ENCODE measurements at places on chromosomes 3 and 15. TPM values are rescaled to one million over a fixed set of nuclear protein-coding genes. Genes with fewer than 3 reads are reported as not detected.

- DNase-seq = no peak
These were observed 15.6 kb upstream of the CAPN3 start for GRCh38 chr15:42343596-42344232.

- DNase-seq = no peak
These were observed 182.9 kb downstream of the KCNMB2 start for GRCh38 chr3:178718995-178719635.

- no peak for DNase-seq
These were observed 345.7 kb downstream of the SV2B start for GRCh38 chr15:91445695-91446228.

DNA sequence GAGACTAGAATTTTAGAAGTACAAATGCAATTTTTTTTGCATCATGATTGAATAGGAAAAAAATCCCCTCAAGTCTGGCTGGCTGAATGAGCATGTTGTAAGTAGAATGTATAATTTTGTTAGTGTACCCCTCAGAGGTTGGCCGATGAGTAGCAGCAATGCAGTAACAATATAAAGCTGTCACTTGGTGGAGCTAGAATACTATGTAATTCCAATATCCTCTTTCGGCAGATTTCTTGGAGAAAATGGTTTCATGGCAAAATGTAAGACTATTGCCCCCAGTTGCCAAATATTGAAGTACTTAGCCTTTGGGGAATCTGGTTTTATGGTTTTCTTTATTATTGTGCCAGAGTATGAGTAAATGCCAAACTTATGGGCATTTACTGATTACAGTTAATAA lies 39.8 kb upstream of the SGO1 start:
- no peak for DNase-seq

Gene NAALADL2
- 5.2 TPM for total RNA-seq

DNA sequence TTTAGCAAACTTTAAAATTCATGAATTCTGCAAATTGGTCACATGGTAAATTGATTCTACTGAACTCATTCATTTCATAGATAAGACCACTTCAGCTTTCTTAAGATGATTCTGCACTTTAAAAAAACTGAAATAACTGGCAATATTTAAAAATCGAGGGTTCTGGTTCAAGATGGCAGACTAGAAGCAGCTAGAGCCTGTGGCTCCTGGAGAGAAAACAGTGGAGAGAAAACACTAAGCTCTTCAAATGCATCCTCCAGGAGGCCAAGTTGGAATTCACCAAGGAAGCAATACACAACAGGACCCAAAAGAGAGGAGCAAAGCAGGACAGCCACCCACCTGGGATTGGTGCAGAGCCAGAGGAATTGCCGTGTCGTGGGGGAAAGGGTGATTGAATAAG lies 132.1 kb downstream of the SPATA16 start:
- no peak for DNase-seq

DNA sequence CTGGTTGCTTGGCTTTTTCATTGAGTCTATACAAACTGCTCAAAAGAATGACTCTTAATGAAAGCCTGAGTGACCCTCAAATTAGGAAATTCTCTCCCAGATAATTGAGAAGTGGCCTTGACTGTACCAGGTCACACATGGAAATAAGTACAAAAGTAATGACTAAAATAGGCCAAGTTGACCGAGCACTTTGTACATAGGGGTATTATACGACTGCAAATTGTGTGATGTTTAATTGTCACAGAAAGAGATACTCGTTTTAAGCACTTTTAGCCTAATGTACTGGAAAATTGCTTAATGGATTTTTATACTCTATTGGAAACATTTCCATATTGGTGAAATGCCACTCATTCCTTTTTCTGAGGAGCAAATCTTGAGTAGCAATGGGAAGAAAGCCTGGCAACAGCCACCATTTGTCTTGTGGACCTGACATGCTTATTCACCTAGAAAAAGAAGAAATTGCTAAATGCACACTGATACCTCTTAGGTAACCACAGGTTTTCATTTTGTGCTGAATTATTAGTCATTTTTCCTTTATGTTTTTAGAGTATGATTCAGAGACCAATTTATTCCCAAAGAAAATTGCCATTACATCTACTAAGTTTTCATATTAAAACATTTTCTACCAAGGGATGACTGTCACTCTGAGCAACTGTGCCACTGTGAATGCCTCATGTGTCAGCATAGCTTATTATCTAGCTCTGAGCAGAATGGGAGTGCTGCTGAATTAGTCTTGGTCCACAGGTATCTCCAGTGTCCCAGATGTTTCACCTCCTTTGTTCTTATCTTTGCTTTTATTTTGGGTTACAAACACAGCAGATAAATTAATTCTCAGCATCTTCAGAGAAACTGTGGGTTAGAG lies 8.9 kb upstream of the PXK start:
- DNase-seq = no peak

GRCh38 chr3:192156382-192156781 lies 571.0 kb downstream of the FGF12 start:
- no peak for DNase-seq

DNA sequence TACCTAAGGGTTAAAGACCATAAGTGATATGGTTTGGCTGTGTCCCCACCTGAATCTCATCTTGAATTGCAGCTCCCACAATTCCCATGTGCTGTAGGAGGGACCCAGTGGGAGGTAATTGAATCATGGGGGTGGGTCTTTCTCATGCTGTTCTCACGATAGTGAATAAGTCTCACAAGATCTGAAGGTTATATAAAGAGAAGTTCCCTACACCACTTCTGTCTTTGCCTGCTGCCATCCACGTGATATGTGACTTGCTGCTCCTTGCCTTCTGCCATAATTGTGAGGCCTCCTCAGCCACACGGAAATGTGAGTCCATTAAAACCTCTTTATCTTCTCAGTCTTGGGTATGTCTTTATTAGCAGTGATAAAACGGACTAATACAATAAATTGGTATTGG lies 75.0 kb upstream of the CADPS start:
- no peak for DNase-seq

Gene C2CD4A
- not detected for total RNA-seq

DNA sequence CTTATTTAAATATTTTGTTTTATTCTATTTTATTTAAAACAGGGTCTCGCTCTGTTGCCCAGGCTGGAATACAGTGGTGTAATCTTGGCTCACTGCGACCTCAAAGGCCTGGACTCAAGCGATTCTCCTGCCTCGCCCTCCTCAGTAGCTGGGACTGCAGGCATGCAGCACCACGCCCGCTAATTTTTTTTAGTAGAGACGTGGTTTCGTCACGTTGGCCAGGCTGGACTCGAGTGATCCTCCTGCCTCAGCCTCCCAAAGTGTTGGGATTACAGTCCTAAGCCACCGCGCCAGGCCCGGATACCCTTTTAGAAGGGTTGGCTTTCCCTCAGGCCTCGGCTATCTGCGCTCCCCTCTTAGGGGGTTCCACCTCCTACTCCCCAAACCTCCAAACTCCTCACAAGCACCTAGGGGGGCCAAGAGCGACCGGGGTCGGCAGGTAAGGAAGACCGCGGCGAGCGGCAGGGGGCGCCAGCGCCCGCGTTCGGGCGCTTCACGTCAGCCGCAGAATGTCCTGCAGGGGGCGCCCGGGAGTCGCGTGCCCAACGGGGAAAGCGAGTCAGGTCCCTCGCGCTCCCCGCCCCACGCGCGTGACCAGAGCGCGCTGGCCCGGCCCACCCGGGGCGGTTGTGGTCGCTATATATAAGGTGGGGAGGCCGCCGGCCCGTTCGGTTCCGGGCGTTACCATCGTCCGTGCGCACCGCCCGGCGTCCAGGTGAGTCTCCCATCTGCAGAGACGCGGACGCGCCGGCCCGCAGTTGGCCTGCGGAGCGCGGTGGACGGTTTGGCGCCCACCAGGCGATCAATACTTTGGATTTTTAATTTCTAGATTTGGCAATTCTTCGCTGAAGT lies 51.8 kb upstream of the GATM start:
- peak; percentile 90 for DNase-seq

Data from Right ventricle myocardium inferior (tissue), 1 donor.